ENCODE measurements at places on chromosomes 2 and 18.

DNA sequence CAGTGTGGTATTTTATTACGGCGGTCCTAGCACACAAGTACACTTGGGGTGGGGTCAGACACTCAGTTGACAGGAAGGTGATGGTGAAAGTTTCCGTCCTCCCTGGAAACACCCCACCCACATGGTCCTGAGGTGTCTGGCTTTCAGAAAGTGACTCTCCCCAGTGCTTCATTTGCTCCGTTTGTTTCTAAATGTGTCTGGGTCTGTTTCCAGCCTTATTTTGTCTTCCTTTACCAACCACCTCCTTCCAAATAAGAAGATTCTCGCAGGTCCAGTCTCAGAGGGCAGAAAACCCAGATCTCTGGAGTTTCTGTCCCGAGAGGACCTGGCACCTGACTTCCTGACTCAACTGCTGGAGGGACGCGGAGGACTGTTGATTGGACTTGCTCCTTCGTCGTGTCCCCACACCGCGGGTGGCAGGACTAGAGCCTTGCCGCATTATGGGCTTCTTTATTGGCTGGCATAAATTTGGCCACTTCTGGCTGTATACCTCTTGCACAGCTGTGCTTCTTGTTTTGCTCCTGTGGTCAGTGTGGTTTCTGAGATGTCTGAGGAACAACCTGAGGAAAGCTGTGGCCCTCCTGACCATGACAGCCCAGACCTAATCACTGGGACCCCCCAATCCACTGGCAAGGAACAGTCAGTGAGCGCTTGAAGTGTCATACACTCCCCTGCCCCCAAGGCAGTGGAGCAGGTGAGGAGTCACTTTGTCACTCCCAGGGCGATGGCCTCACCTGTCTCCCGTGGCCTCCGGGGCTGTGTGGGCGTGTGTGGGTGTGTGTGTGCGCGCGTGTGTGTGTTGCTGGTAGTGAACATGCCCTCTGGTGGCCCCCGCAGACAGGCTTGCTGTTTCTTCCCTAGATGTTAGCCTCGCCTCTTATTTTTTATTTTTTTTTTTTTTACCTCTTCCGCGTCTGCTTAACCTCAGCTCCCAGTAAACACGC lies 45.6 kb downstream of the MEX3C start:
- no peak for DNase-seq

GRCh38 chr2:21367421-21367820 lies 243.7 kb downstream of the TDRD15 start:
- DNase-seq = no peak

- no peak for DNase-seq
Measured at GRCh38 chr2:8324901-8325300, 357.0 kb upstream of the ID2 start.

GRCh38 chr2:128389388-128390086 lies 70.9 kb upstream of the HS6ST1 start:
- no peak for DNase-seq

DNA sequence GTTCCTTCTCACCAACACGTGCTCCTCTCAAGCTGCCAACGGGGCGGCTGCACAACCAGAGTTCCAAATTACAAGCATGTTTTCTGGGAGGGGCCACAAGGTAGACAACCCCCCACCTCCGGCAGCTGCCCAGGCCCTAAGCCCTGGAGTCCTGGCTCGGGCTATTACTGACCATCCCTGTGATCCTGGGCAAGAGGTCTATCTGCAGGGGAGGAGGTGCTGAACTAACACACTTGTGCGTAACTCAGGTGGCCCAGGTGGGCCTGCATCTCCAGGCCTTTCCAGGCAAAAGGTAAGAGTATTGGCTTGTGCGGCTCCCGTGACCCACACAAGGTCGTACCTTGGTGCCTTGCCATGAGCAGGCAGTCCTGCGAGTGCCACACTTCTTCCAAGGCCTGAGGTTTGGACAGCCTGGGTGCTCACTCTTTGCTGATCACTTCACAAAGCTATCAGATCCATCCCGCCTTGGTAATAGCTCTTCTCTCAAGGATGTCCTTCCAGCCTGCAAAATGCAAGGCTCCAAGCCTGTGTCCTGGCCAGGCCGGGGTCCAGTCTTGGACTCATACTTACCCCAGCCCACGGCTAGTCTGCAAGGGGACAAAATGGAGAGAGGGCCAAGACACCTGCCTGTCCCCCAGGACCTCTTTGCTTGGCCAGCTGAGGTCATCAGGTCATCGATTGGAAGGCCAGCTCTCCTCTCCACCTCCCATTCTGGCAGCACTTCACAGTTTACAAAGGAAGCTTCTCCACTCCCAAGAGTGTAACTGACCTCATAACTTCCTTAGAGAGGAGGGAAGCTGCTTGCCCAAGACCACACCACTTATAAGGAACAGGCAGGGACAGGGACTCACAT lies 33.9 kb downstream of the ADRA2B start:
- no peak for DNase-seq

- DNase-seq = no peak
Measured at GRCh38 chr2:117850015-117850414, 35.5 kb downstream of the DDX18 start.

DNA sequence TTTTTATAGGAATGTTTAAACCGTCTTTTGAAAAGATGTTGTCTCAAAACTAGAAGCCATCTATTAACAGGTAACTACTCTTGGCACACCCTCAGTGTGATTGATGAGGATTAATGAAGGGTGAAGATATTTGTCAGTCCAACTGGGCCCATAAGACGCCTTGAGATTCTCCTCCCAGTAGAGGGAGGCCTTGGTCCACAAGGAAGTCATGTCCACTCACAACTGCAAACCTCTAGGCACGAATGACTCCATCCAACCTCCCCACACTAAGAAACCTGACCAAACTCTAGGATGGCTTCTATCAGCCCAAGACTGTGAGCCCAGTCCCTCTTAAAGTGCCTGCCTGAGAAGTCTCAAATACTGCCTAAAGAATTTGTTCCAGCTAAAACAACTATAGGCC lies 19.2 kb upstream of the GRP start:
- DNase-seq = no peak

- DNase-seq = no peak
Measured at GRCh38 chr2:190791347-190791975, 89.2 kb upstream of the GLS start.

- DNase-seq = no peak
Measured at GRCh38 chr2:239826786-239827522, 198.2 kb downstream of the NDUFA10 start.

GRCh38 chr2:124797049-124797448 lies 772.0 kb downstream of the CNTNAP5 start:
- no peak for DNase-seq

GRCh38 chr2:131115752-131116151 lies 10.6 kb downstream of the PLEKHB2 start:
- no peak for DNase-seq

GRCh38 chr18:58619596-58619930 lies 9.3 kb downstream of the ALPK2 start:
- no peak for DNase-seq
